ENCODE measurements at places on chromosomes 13 and 19.

GRCh38 chr13:80338781-80339562, 2.0 kb downstream of the SPRY2 start:
- no peaks in the 10 kb centered on the region for H3K4me1 ChIP-seq
- H3K4me3 ChIP-seq: peak overlapping the region; percentile 78
- DNase-seq: peak; percentile 63
- peak overlapping the region; percentile 98 for H3K27ac ChIP-seq
- no peaks in the 10 kb centered on the region for H3K36me3 ChIP-seq
- H3K27me3 ChIP-seq: no peaks in the 10 kb centered on the region

DNA sequence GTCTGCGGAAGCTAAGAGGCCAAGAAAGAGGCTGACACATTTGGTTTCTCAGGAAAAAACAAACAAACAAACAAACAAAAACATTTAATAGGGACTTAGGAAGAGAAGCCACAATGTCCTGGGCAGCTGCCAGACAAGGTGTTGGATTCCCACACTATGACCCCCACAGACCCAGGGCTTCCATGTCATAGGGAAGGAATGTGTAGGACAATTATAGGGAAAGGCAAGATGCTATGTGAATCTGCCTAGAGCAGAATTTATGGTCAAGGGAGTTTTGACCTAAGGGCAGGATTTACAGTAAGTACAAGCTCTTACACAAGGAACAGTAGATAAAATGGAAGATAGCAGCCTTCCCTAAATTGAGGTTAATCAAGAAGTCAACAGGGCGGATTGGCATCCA, 9.1 kb upstream of the CDADC1 start:
- H3K27me3 ChIP-seq: no peaks in the 10 kb centered on the region
- H3K27ac ChIP-seq: no peak overlapping the region
- no peaks in the 10 kb centered on the region for H3K36me3 ChIP-seq

DNA sequence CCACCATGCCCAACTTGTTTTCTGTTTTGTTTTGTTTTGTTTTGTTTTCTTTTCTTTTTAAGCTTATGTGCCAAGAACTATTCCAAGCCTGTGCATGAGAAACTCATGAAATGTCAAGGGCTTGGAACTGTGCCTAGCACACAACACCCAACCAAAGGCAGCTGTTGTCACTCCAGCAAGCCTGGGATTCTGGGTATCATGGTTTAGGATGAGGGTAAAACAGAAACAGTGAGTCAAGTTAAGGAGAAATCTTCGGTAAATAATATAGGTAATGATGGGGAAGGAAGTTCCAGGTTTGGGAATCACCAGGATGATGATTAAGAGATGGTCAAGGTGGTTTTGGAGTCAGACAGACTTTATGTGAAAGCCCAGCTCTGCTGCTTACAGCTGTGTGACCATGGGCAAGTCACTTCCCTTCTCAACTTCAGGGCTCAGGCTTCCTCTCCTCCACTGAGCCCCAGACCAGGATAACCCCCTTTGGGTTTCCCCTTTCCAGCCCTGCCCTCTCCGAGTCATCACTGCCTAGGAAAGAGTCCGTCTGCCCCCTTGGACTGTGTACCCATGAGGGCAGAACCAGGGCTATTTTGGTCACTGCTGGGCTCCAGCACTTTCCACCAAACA, 5.0 kb downstream of the PVR start:
- no peak overlapping the region for H3K27ac ChIP-seq
- no peak for DNase-seq
- H3K4me1 ChIP-seq: no peaks in the 10 kb centered on the region
- H3K4me3 ChIP-seq: no peak overlapping the region
- H3K27me3 ChIP-seq: no peaks in the 10 kb centered on the region

- H3K27ac ChIP-seq: no peak overlapping the region
- H3K4me1 ChIP-seq: no peaks in the 10 kb centered on the region
- DNase-seq: no peak
- no peak overlapping the region for H3K4me3 ChIP-seq
- H3K36me3 ChIP-seq: no peaks in the 10 kb centered on the region
Measured at GRCh38 chr19:44278181-44278690, 18.6 kb downstream of the ZNF233 start.

- no peaks in the 10 kb centered on the region for H3K27me3 ChIP-seq
- H3K4me3 ChIP-seq: no peak overlapping the region
- no peak for DNase-seq
- H3K27ac ChIP-seq: no peak overlapping the region
Measured at GRCh38 chr13:99421271-99421670, 80.0 kb upstream of the TM9SF2 start.

- no peaks in the 10 kb centered on the region for H3K4me1 ChIP-seq
- H3K36me3 ChIP-seq: no peaks in the 10 kb centered on the region
- H3K4me3 ChIP-seq: no peak overlapping the region
Measured at GRCh38 chr13:103898481-103898880, 832.3 kb upstream of the SLC10A2 start.

DNA sequence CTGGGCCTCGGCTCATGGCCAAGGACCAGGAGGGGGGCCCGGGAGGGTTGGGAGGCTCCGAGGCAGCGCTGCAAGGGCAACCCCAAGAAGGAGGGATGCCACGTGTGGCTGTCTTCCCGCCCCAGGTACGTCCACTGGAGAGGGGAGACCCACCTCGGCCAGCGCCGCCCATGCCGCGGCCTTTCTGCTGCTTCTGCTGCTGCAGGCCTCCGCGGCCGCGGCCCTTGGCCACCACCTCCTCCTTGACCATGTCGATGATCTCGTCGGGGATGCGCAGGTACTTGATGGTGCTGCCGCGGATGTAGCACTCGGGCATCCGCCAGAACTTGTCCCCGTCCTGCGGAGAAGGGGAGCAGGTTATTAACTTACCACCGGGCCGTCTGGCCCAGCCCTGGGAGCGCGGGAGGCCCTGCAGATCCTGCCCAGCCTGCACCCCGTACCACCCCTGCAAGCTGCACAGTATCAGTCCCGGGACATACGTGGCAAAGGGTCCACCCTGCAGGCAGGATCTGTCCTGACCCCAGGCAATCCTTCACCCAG, 13.3 kb downstream of the LSM4 start:
- peaks cover 6% of the 10 kb centered on the region for H3K4me1 ChIP-seq
- no peak for DNase-seq
- H3K27ac ChIP-seq: no peak overlapping the region
- H3K27me3 ChIP-seq: no peaks in the 10 kb centered on the region
- H3K36me3 ChIP-seq: no peaks in the 10 kb centered on the region
- H3K4me3 ChIP-seq: no peak overlapping the region

DNA sequence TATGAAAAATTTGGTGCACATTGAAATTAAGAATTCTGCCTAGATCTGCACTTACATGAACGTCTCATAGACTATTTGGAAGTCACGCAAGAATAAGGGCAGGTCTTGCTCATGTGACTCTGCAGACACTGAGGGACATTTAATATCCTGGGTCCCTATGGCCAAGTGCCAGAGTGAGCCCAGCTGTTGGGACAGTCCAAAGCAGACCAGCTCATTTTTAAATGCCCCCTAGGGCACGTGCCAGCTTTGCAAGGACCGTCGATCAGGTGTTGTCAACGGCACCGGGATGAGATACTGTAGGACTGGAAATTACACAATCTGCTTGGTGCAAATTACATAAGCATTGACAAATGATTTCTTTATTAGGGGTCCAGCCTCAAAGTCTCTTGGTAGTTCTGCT, 293.6 kb downstream of the TEX29 start:
- no peak overlapping the region for H3K4me3 ChIP-seq
- no peaks in the 10 kb centered on the region for H3K36me3 ChIP-seq
- DNase-seq: no peak
- H3K27ac ChIP-seq: no peak overlapping the region
- H3K4me1 ChIP-seq: no peaks in the 10 kb centered on the region
- peaks cover 28% of the 10 kb centered on the region for H3K27me3 ChIP-seq

- H3K36me3 ChIP-seq: no peaks in the 10 kb centered on the region
- DNase-seq: no peak
- H3K27ac ChIP-seq: no peak overlapping the region
- H3K4me3 ChIP-seq: peak overlapping the region; percentile 60
Measured at GRCh38 chr13:25170554-25171111, 1.5 kb downstream of the AMER2 start.

- no peak for DNase-seq
- H3K4me1 ChIP-seq: no peaks in the 10 kb centered on the region
- no peaks in the 10 kb centered on the region for H3K27me3 ChIP-seq
Measured at GRCh38 chr13:45086484-45086883, 33.8 kb upstream of the GTF2F2 start.

DNA sequence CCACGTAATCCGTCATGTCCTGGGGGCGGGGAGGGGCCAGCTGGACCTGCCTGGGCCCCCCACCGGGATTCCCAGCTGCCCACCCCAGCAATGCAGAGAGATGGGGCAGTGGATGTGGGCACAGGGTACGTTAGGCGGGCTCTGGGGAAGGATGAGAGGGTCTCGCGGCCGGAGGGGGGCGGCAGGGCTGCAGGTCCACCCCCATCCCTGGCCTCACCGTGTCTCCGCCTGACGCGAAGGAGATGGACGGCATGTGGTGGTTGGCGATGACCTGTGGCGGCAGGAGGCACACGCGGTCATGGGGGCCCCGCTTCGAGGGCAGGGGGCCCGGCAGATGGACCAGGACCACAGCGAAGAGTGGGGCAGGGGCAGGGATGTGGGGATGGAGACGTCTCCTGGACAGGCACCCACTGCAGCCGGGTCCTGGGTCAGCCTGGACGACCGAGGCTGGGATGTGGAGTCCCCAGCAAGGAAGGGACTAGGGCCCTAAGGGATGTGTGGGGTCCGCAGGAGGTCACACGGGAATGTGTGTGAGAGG, 24.4 kb downstream of the SHC2 start:
- no peak overlapping the region for H3K4me3 ChIP-seq
- H3K4me1 ChIP-seq: no peaks in the 10 kb centered on the region
- no peak for DNase-seq
- no peak overlapping the region for H3K27ac ChIP-seq
- no peaks in the 10 kb centered on the region for H3K36me3 ChIP-seq
- H3K27me3 ChIP-seq: no peaks in the 10 kb centered on the region

DNA sequence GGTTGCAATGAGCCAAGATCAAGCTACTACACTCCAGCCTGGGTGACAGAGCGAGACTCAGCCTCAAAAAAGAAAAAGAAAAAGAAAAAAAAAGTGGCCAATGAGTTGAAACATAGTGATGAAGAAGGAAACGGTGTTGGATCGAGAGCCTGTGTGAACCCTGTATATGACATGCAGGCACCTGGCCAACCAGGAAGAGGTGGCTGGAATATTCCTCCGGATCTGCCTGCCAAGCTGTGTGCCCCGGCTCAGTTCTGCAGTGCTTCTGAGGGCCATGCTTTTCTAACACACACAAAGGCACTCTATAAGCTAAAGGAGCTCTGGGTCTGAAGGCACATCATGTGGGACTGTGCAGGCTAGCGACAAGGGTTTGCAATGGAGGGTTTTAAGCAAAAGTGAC, 3.7 kb upstream of the ZNF444 start:
- DNase-seq: peak; percentile 71
- no peaks in the 10 kb centered on the region for H3K27me3 ChIP-seq
- no peaks in the 10 kb centered on the region for H3K36me3 ChIP-seq
- H3K4me3 ChIP-seq: no peak overlapping the region
- peak overlapping the region; percentile 66 for H3K27ac ChIP-seq

DNA sequence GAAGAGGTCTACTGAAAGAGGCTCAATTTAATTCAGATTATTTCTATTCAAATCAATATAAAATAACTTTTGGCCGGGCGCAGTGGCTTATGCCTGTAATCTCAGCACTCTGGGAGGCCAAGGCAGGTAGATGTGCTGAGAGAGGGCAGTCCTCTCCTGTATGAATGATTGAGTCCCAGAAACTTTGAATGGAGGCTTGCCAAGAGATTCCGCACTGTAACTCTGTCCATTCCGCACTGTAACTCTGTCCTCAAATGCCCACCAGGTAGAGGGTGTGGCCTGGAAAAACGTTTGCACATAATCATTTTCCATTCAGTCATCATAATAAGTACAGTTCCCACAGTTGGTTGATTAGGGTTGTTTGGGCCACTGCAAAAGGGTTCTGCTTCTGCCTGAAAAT, 274.7 kb upstream of the SOX21 start:
- H3K4me1 ChIP-seq: no peaks in the 10 kb centered on the region
- no peak overlapping the region for H3K4me3 ChIP-seq
- H3K27ac ChIP-seq: no peak overlapping the region
- H3K27me3 ChIP-seq: no peaks in the 10 kb centered on the region
- no peaks in the 10 kb centered on the region for H3K36me3 ChIP-seq
- DNase-seq: no peak

DNA sequence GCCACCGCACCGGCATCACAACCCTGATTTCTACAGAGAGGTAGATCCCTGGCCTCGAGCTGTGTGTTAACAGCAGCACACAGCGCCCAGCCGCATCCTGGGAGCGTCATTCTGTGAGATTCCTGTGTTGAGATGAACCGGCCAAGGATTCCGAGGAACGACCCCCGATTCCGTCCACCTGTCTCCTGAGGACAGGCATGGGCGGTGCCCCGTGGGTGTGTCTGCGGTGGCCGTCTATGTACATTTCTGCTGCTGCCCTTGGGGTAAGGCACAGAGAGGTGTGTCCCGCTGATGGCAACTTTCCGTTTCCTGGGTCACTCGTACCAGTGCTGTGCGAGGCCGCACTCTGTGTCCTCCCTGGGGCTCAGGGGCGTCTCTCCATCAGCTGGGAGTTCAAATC, 16.1 kb upstream of the F2RL3 start:
- H3K27me3 ChIP-seq: no peaks in the 10 kb centered on the region
- no peaks in the 10 kb centered on the region for H3K4me1 ChIP-seq
- H3K36me3 ChIP-seq: peaks cover 21% of the 10 kb centered on the region
- peak overlapping the region; percentile 71 for H3K27ac ChIP-seq
- no peak for DNase-seq
- H3K4me3 ChIP-seq: no peak overlapping the region

GRCh38 chr19:44841231-44841630, 4.9 kb upstream of the NECTIN2 start:
- H3K4me3 ChIP-seq: no peak overlapping the region
- H3K27me3 ChIP-seq: no peaks in the 10 kb centered on the region
- H3K36me3 ChIP-seq: no peaks in the 10 kb centered on the region
- peaks cover 7% of the 10 kb centered on the region for H3K4me1 ChIP-seq

DNA sequence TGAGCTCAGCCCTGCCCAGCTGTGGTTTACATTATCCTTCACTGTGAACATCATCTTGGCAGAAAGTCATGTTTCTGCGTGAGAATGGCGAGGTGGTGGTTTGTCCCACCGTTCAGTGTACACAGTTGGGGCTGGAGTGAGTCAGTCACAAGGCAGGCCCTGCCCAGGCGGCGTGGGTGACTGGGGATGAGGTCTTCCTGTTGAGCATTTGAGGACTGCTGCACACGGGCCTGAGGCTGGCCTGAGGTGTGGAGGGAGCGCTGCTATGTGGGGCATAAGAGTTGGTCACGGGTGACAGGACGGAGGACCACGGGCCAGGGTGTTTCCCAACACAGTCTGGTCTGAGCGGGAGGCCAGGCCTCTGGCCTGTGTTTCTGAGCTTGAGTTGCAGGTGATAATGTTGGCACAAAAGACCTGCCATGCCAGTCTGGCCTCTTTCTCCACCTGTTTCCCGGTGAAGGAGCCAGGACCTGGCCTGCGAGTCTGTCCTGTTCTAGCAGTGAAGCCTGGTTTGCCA, 13.4 kb upstream of the C19orf33 start:
- H3K27ac ChIP-seq: peak overlapping the region; percentile 93
- peak; percentile 89 for DNase-seq
- no peaks in the 10 kb centered on the region for H3K36me3 ChIP-seq

DNA sequence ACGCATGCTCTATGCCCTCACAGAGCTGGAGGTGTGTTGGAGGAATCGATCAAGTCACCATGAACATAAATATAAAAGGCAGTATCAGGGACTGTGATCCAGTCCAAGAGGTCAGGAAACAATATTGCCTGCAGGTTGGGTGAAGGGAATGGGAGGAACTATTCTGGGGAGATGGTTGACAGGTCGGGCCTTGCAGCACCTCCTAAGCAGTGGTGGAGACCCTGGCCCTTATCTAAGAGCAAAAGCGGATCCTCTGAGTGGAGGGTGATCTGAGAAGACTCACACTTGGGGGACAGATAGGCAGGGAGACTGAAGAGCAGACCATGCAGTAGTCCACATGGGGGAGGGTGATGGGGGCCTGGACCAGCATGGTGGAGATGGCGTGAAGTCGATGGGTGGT, 213.5 kb downstream of the SLC7A1 start:
- DNase-seq: no peak
- H3K27ac ChIP-seq: no peak overlapping the region
- no peaks in the 10 kb centered on the region for H3K27me3 ChIP-seq
- no peaks in the 10 kb centered on the region for H3K36me3 ChIP-seq
